ENCODE measurements at places on chromosomes 2 and 18.

DNA sequence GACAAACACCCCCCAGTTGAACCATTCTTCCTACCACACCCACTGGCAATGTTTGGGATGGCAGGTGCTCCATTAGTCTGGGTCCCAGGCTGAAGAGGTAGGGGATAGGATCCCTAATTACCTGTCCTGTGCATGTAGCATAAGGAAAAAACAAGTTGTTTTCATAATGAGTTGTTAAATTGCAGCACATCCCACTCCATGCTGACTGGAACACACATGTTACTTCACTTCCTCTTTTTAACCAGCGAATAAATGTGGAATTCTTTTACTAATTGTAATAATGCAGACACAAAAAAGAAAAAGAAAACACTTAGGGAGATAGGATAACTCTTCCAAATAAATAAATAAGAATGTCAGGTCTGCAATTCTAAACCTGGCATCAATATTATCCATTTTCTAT is 11.8 kb upstream of the CBLN2 start:
- DNase-seq, result no peak

GRCh38 chr2:225662101-225662500 is 262.6 kb downstream of the NYAP2 start:
- no peak for DNase-seq

DNA sequence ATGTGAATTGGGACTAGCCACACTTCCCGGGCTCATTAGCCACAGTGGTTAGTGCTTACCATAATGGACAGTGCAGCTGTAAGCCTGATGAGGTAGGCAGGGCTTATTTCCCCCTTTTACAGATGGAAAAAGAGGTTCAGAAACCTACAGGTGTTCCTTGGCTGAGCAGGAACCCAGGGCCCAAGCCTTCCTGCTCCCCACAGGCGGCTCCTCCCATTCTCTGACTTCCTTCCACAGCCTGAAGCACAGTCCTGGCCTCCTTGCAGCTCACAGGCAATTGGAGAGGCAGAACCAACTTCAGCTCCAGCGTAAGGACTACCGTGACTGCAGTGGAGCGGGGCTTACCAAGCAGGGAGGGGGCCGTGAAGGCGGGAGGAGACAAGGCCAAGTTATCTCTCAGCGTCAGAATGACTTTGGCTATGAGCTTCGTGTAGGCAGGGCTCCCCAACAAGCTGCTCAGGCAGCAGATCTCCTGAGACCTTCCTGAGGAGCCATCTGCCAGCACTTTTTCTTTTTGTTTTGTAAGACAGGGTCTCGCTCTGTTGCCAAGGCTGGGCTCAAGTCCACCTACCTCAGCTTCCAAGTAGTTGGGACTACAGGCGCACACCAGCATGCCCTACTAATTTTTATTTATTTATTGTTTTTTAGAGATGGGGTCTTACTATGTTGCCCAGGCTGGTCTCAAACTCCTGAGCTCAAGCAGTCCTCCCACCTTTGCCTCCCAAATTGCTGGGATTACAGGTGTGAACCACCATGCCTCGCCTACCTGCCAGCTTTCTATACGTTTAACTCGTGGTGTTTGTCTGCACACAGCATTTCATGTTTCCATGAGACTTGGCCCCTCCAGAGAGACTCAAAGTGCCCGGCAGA is 34.2 kb upstream of the NT5DC4 start:
- no peak for DNase-seq

GRCh38 chr2:208798698-208799097 is 392.1 kb downstream of the PTH2R start:
- DNase-seq, result no peak

DNA sequence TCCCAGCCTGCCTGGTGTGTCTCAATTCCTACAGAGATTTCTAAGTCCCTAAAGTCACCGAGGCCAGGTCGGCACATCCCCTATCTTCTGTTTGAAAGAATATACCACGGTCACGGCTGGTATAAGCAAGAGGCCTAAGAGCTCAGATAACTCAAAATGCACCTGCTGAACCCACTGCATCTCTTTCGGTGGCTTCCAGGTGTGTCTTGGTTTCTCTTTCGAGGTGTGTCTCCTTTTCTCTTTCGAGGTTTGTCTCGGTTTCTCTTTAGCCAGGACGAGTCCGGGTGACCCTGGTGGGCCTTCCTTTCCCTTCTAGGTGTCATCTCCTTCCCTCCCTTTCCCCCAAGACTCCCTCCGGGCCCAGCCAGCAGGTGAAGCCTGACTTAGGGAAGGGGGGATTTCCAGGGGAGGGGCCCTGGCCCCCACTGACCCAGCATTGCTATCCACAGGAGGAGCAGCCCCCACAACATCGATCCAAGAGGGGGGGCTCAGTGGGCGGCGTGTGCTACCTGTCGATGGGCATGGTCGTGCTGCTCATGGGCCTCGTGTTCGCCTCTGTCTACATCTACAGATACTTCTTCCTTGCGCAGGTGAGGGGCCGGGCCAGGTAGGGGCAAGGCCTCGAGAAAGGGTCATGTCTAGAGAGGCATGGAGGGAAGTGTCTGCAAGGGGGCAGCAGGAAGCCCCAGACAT is 8.4 kb downstream of the ITM2C start:
- DNase-seq, result no peak

DNA sequence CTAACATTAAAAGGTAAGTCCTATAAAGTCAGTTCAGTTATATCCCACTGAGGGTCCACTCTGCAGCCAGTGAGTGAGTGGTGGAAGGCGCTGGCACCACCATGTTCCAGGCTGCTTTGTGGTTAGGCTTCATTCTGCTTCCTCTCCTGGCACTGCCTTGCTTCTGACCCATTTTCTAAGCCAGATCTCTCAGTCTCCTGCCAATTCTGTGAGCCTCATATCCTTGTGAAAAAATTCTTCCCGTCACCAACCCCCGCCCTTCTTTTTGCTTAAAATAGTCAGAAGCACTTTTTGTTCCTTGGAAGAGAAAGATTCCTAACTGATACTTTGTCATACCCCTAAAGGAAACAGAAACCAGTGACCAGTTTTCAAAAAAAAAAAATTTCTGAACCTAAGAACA is 139.8 kb upstream of the NCK2 start:
- DNase-seq, result no peak

- DNase-seq, result no peak
These were observed 131.4 kb downstream of the ZNF236 start for GRCh38 chr18:76953583-76954233.

- no peak for DNase-seq
These were observed 178.0 kb downstream of the RND3 start for GRCh38 chr2:150309311-150310080.

DNA sequence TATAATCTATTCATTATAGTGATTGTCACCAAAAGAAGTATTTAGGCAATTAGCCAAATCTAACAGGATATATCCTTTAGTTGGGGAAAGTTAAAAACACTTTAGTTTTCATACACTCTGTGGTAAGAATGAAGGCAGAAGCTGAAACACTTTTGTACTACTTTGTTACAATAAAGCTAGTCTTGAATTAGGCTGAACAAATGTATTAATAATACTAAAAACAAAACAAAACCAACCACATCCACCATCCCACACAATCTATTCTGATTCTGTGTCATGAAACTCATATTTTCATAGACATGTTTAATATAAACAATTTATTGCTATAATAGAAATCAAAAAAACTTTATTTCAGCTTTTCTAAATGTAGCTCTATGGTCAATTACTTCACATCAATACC is 508.8 kb downstream of the ZEB2 start:
- DNase-seq, result no peak

DNA sequence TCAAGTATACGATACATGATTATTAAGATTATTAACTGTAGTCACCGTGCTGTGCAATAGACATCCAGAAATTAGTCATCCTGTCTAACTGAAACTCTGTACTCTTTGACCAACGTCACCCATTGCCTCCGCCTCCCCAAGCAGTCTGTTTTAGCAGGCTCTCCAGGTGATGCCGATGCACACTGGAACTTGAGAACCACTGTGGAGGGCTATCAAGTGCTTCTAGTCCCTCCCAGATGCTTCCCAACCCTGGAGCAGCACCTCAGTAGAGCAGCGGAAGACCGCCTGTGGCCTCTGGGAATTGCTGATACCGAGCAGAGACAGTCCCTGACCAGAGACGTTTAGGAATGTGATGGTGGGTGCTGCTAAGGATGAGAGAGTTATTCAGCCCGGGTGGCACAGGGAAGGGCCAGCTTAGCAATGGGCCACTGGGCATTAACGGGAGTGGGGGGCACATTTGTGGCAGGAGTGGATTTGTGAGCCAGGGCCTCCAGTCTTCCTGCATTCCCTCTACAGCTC is 50.7 kb downstream of the LIPG start:
- no peak for DNase-seq

GRCh38 chr2:190069936-190070696 is 7.6 kb upstream of the MSTN start:
- DNase-seq, result no peak

DNA sequence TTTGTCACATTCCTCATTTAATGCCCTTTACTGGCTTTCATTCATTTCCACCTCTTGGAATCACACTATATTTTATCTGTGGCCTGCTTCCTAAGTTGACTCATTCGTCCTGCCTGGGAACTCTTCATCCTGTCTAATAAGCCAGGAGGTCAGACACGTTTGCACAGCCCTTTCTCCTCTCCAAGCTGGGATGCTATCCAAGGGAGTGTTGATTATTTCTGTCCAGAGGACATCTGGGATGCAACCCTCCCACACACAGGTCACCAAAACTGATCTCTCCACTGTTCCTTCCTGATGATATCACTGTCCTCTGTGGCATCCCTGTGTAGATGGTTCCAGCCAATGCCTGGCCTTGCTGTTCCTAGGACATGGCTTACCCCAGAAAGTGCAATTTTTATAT is 79.8 kb upstream of the NOSTRIN start:
- no peak for DNase-seq

GRCh38 chr2:150885774-150886386 is 375.8 kb downstream of the RBM43 start:
- DNase-seq, result no peak

DNA sequence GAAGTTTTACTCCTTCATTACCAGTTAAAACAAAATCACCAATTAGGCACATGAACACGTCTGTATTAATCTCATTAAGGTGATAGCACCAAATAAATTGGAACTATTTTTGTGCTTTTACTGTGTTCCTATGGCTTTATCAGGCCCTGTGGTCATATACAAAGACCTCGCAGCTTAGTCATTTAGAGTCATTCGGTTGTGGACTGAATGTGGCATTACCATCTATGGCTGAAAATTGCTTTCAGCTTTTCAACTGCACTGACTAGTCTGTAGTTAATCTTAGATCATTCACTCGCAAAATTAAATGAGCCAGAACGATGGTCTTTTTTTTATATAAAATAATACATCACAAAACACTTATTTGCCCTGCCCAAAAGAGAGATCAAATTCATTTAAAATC is 601.7 kb downstream of the NR4A2 start:
- DNase-seq, result no peak

DNA sequence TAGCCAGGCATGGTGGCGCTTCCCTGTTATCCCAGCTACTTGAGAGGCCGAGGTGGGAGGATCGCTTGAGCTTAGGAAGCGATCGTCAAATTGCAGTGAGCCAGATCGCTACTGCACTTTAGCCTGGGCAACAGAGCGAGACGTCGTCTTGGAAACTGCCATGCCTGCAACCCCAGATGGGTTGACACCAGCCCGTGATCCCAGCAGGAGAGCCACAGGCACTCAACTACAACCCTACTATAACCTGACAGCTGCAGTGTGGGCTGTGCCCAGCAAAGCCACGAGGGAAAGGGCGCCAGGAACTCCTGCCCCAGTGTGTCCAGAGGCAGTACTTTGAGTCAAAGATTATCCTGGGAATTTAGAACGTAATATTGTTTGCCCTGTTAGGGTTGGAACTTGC is 85.6 kb downstream of the SS18 start:
- no peak for DNase-seq

- no peak for DNase-seq
These were observed 104.8 kb downstream of the MAP4K4 start for GRCh38 chr2:101802329-101802728.

- DNase-seq, result no peak
These were observed 17.8 kb downstream of the GIGYF2 start for GRCh38 chr2:232714969-232715368.

GRCh38 chr2:127320067-127320466 is 26.1 kb upstream of the ERCC3 start:
- DNase-seq, result no peak

- peak; percentile 89 for DNase-seq
These were observed 1.1 kb upstream of the DUSP2 start for GRCh38 chr2:96146153-96146880.

GRCh38 chr2:174729797-174730697 is 34.2 kb downstream of the CHRNA1 start:
- peak; percentile 20 for DNase-seq

DNA sequence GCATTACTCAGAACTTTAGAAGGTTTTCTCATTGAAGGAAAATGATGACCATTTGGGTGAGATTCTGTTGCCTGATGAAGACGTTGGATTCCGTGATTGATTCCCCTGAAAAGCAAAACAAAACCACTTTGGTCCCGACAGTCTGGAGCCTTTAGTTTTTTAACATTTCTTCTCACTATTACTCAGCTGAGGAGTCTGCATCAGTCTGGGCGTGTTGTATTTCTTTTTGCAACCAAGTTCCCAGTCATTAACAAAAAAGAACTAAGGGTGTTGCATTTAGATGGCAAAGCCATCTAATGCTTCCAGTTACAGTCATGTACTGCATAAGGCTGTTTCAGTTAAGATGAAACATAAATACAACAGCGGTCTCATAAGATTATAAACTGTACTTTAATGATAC is 343.1 kb upstream of the CDH2 start:
- no peak for DNase-seq

DNA sequence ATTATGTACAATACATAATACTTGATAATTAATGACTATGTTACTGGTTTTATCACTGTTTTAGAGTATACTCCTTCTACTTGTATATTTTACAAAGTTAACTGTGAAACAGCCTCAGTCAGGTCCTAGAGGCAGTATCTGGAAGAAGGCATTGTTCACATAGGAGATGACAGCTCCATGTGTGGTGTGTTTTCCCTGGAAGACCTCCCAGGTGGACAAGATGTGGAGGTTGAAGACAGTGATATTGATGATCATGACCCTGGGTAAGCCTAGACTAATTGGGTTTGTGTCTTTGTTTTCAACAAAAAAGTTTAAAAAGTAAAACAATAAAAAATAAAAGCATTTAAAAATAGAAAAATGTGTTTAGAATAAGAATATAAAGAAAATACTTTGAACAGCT is 96.4 kb downstream of the TRIB2 start:
- DNase-seq, result no peak

DNA sequence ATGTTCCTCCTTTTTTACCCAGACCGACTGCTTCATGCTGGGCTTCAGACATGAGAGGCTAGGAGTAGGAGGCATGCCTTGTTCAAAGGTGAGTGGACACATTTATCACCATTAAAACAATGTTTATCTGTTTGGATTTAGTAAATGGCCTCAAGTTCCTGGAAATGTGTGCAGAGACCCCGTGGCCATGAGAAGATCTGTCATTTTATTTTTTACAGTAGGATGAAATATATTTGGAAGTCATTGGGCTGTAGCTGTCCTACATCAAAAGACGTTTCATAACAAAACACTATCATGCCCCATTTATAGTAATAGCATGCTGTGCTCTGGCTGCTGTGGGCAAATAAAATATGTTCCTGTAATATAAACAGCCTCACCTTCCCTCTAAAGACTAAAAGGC is 403.9 kb upstream of the TNP1 start:
- no peak for DNase-seq

GRCh38 chr18:56900195-56901094 is 246.4 kb upstream of the BOD1L2 start:
- DNase-seq, result no peak

- DNase-seq, result no peak
These were observed 127.8 kb downstream of the CERS6 start for GRCh38 chr2:168583710-168584521.

- no peak for DNase-seq
These were observed 8.1 kb downstream of the ASB3 start for GRCh38 chr2:53778536-53779162.

- DNase-seq, result no peak
These were observed 678.9 kb upstream of the CELF4 start for GRCh38 chr18:38244480-38244879.

All from CD4-positive, alpha-beta T cell treated with Interleukin-6 at 100 ng/mL for 8 hours (primary cell).